Transverse colon (tissue), 4 donors: ENCODE measurements at places on chromosomes 11 and 22.

- DNase-seq: no peak
These were observed 5.3 kb downstream of the PICALM start for GRCh38 chr11:86063536-86063935.

GRCh38 chr22:46854125-46854870, 91.8 kb downstream of the TBC1D22A start:
- peak; percentile 32 for DNase-seq

DNA sequence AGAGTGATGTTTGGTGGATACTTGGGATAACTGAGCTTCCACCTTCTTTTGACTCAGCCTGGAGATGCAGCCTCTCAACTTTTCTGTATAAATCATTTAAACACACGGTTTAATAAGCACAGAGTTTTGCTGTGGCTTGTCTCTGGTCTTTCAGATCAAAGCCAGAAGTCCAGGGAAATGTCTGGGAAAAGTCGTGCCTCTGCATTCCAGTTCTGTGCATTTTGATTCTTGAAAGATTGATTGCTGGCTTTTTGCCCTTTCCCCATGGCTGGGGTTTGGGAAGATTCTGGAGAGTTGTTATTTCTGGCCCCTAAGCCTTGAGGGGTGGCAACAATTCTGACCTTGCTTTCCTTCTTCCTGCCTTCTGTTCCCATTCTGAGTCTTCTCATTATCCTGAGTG, 154.1 kb downstream of the COMMD9 start:
- DNase-seq: no peak

DNA sequence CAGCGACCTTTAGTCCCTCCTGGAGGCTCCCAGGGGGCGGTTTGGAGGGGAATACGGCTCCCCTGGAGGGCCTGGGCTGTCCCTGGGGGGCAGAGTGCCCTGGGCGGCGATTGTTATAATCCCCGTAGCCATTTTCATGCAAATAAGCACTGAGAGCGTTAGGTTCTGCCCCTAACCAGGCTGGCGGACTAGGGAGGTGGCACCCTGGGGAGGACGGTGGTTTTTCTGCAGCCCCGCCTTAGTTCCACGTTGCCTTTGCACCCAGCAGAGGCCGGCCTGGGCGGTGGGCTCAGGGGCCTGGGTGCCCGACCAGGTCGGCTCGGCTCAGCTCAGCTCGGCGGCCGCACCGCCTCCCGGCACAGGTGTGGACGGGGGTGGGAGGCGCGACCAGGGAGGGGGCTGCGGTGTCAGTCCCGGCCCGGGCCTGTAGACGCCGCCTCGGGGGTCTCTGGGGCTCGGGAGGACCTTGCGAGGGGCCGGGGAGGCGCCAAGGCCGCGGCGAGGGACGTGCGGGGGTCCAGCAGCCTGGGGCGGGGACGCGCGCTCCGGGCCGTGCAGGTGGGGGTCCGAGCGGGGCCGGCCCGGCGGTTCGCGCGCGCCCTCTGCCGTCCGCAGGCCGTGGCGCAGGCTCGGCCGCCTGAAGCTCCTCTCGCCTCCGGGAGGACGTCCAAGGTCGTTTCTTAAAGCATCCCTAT, 2.3 kb upstream of the DUSP8 start:
- peak; percentile 77 for DNase-seq

DNA sequence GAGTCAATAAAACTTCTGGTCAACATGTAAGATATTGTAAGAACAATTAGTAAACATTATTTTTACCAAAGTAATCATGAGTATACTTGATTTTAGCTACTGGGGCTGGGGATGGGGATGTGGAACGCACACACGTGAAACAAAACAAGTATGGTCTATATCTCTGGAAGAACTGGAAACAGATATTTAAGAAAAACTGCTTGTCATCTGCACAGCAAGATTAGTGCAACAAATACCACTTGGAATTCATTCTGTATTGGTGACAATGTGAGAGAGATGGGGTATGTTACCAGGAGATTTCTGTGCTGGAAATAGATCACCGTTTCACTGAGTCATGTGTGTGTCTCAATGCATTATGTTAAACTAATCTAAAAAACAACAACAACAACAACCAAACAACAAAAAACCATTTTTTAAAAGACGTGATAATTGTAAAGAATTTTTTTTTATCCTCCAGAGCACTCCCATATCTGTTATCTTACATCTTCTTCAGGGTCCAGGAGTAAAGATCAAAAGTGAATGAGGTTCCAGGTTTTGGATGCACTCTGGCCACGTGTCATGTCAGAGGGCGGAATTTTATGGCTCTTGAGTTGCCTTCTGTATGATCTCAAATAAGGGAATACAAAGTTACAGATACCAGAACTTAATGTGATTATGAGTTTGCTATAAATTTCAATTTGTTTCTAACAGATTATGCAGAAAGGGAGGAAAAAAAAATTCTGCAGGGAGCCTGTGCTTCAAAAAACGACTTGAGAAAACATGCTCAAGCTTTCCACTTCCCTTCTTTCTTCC, 153.0 kb downstream of the BBOX1 start:
- DNase-seq: no peak

GRCh38 chr22:28329186-28330073, 350.2 kb downstream of the TTC28 start:
- no peak for DNase-seq

GRCh38 chr22:47175151-47176025, 412.9 kb downstream of the TBC1D22A start:
- DNase-seq: peak; percentile 21

DNA sequence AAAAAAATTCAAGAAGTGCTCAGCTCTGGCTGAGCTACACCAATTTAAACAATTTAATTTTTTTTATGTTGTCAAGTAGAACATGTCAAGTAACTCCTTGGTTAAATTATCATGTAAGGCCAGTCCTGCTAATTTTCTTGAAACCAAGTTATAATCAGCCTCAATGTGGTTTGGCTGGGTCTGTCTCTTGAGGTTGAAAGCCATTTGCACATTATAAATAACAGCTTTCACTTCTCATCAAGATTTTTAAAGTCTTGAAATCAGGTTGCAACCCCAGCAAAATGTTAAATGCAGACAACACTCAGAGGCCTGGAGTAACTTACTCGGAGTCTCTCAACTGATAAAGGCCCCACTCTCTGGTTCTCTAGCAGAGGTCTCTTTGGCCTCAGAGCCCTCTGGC, 324.4 kb downstream of the BRD1 start:
- DNase-seq: no peak

DNA sequence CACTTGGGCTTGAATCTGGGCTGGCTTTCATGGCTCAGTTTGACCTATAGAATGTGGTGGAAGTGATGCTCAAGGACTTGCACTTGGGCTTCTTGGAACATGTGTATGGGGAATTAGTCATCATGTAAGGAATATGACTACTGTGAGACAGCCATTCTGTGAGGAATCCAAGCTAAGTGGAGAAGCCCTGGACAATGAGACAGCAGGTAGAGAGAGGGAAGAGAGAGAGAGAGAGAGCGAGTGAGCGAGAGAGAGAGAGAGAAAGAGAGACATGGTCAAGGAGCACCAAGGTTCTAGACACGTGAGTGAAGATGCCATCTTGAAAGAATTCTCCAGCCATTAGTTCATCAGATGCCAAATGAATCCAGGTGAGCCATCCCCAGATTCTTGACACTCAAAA, 261.6 kb upstream of the SORL1-AS1 start:
- DNase-seq: no peak

DNA sequence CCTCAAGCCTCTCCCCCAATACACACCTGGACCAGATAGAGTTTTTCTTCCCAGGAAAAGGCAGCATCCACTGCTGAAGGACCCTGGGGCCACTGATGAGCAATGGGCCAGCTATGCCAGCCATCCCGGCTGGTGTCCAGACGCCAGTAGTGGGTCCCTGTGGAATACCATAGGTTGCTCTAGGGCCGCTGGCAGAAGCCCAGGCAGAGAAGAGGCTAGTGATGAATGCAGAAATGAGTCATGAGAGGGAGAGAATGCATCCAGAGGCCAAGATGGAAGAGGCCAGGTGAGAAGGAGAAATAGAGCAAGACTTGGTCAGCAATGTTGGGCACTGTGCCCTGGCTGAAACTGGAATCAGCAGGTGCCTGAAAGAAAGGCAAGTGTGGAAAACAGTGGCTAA, 8.9 kb downstream of the HPX start:
- DNase-seq: no peak

DNA sequence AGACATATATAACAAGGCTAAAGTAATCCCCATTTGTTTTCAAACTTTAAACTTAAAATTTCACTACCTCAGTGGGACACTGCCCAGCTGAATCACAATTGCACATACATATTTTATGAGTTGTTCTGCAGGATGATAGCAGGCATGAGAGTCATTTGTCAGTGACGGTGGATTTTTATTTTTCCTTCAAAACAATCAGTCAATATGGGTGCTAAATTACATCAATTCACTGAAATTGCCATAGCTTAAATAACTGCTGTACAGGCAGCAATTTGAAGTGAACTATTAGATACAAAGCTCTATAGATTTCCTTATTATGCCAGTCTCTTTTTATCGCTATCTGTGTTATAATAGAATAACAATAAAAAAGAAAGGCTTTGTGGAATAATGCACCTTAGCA, 784.6 kb upstream of the ANO3 start:
- DNase-seq: no peak

- DNase-seq: no peak
These were observed 3.4 kb upstream of the SORL1-AS1 start for GRCh38 chr11:121456151-121456550.

DNA sequence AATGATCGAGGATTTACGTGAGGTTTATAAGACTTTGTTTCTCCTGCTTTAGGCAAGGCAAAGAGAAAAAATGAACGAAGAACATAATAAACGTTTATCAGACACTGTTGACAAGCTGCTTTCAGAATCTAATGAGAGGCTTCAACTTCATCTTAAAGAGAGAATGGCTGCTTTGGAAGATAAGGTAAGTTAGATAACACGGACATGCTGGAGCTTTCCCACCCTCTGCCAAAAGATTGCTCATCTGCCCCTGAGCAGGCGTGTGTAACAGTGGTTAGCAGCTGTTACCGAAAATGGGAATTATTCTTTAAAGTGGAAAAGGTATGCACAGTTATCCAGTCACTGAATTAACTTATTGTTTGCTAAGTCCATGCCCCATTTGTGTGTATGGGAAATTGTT, 62.8 kb upstream of the CTTN start:
- no peak for DNase-seq

- DNase-seq: no peak
These were observed 7.8 kb upstream of the TMPRSS13 start for GRCh38 chr11:117936973-117937372.

- DNase-seq: no peak
These were observed 18.5 kb upstream of the TPH1 start for GRCh38 chr11:18064450-18065054.

DNA sequence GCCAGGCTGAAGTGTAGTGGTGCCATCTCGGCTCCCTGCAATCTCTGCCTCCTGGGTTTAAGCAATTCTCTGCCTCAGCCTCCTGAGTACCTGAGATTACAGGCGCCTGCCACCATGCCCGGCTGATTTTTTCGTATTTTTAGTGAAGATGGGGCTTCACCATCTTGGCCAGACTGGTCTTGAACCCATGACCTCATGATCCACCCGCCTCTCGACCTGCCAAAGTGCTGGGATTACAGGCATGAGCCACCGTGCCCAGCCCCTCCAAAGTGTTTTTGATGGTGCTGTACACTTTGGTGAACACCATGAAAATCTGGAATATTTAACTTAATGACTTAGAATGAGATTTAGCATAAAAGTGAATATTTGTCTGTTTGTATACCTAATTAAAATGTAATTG, 5.6 kb downstream of the LUZP2 start:
- no peak for DNase-seq

GRCh38 chr11:134118006-134118405, 49.1 kb downstream of the JAM3 start:
- DNase-seq: no peak

- DNase-seq: no peak
These were observed 1038.1 kb downstream of the LRRC4C start for GRCh38 chr11:40421208-40421981.

DNA sequence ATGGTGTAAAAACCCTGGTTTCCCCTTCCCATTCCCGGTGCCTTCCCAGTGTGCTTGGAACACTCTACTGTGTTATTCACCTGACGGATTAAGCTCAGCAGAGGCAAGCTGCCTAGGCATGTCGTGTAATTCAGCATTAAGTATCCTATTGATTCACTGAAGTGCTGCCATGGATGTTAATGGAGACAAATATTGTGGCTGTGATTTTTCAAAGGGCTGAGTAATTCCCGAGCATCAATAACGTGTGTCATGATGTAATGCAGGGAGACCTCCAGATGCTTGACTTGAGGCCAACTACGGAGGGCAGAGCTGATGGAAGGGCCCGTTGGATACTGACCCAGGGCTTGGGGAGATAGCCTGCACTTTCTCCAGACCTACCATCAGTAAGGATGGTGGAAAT, 269.0 kb downstream of the ST3GAL4 start:
- no peak for DNase-seq

- no peak for DNase-seq
These were observed 291.0 kb downstream of the GUCY1A2 start for GRCh38 chr11:106727256-106727655.

DNA sequence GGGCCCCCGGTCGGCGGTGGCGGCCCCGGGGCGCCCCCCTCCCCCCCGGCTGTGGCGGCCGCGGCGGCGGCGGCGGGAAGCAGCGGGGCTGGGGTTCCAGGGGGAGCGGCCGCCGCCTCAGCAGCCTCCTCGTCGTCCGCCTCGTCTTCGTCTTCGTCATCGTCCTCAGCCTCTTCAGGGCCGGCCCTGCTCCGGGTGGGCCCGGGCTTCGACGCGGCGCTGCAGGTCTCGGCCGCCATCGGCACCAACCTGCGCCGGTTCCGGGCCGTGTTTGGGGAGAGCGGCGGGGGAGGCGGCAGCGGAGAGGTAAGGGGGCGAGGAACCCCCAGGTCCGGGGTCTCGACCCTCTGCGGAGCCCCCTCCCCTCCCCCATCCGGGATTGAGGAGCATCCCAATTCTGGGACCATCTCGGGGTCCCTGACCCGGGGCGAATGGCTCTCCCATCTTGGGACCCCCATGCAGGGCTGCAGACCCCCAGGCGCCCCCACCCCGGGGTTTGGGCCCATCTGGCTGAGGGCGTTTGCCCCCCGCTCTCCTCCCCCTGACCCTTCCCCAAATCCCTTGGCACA, 431 bp downstream of the KMT2A start:
- DNase-seq: peak; percentile 32

GRCh38 chr22:29524442-29525191, 28.9 kb downstream of the THOC5 start:
- peak; percentile 22 for DNase-seq

DNA sequence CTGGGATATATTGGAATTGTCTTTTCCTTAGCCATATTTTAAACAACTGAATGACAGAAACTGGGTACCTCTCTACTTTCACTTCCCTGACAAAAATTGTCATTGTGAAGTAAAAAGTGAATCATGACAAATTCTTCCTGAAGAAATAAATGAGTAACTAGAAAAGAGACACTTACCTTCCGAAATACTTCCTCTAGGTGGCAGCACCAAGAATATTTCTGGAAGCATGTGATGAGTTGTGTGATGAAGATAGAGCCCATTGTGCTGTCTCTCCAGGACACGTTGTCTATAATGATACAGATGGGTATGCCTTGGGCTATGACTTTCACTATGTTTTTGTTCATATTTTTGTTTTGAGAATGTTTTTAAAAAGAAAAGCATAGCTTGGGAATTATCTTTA, 21.5 kb downstream of the CASP4 start:
- no peak for DNase-seq

- no peak for DNase-seq
These were observed 51.3 kb downstream of the RPL27A start for GRCh38 chr11:8733852-8734251.

GRCh38 chr22:21791635-21792625, 56.3 kb upstream of the YPEL1 start:
- DNase-seq: no peak

- DNase-seq: no peak
These were observed 23.1 kb upstream of the RNASEH2C start for GRCh38 chr11:65743681-65744025.
